ENCODE measurements at places on chromosomes 2 and 18.
A peak's percentile ranks its signal among the peaks of the same experiment; 100 is the strongest.

- DNase-seq, result peak; percentile 63
Observed at GRCh38 chr2:235612181-235612950, 118.5 kb downstream of the AGAP1 start.

DNA sequence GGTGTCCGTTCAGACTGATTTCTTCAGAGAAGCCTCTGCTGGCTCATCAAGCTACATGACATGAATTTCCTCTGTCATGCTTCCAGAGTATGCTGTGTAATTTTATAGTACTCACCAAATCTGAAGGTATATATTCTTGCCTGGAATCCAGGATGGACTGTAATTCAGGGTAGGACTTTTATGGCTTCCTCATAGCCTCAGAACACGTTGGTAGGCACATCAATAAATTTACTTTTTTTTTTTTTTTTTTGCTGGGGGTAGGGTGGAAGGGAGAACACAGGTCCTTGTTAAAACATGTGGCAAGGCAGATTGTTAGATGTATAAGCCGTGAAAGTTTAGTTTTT, 34.4 kb downstream of the MTA3 start:
- DNase-seq, result no peak

GRCh38 chr2:134648586-134648985, 70.2 kb downstream of the TMEM163 start:
- no peak for DNase-seq

- no peak for DNase-seq
Observed at GRCh38 chr18:10928772-10929373, 220.5 kb downstream of the PIEZO2 start.

DNA sequence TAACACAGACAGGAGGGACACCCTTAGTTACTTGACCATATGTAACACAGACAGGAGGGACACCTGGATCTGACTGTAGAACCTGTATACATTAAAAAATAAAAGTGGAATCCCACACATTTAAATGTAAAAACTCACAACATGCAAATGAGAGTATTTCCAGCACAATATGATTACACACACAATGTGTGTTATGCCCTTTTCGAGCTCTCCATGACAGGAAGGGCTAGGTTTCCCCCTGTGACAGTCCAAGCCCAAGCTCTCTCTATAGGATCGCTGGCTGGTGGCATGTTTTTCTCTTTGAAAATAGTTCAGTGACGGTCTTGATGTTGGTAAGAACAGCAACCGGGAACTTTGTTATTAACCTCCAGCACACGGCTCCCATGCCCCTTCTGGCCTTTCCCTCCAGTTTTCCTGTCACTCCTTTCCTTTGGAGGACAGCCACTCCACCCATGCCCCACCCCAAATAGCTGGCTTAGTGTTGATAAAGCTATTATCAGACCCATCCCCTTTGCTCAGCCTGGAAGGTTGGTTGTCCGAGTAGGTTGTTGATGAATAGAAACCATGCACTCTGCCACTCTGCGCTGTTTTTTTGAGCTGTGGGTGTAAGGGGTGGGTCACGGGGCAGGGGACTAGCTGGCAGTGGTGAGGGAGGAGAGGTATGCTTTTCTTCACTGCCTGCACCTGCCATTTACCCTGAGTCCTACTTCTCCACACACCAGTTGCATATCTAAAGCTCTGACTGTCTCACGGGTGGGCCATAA, 2.7 kb downstream of the RASGRP3 start:
- DNase-seq, result no peak
